ENCODE measurements at places on chromosomes 2 and 18.

- no peak for DNase-seq
Measured at GRCh38 chr2:40592218-40592617, 140.3 kb upstream of the SLC8A1 start.

DNA sequence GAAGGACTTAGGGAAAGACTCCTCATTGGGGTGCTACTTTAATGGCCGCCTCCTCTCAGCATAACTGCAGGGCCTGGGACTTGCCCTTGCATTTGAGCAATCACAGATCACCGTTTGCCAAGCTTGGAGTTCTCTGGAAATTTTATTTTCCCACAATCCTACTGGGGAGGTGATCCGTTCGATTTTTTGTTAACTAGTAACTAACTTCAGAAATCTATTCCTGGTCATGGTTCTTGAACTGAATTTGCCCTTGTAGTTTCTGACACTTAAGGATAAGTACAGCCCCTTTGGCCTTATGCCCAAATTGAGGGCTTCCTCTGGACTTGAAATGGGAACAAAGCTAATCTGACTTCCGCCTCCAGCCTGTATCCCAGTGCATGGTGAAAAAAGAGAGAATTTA lies 60.5 kb upstream of the ST3GAL5 start:
- DNase-seq: no peak

DNA sequence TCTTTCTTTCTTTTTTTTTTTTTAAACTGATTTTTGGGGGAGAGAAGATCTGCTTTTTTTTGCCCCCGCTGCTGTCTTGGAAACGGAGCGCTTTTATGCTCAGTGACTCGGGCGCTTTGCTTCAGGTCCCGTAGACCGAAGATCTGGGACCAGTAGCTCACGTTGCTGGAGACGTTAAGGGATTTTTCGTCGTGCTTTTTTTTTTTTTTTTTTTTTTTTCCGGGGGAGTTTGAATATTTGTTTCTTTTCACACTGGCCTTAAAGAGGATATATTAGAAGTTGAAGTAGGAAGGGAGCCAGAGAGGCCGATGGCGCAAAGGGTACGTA lies 587 bp downstream of the MEIS1 start:
- no peak for DNase-seq

DNA sequence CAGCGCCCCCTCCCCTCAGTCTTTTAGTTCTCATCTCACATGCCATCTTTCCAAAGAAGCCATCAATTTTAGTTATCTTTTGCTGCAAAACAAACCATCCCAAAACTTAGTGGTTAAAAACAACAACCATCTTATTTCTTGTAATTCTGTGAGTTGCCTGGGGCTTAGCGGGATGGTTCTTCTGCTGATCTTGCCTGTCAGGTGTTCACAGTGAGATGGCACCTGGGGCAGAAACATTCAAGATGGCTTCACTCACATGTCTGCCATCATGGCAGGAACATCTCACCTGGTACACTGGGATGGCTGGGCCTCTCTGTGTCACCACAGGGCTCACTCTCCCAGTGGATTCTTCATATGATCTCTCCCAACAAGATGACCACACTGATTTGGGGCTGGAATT lies 144.5 kb upstream of the MSH6 start:
- no peak for DNase-seq

DNA sequence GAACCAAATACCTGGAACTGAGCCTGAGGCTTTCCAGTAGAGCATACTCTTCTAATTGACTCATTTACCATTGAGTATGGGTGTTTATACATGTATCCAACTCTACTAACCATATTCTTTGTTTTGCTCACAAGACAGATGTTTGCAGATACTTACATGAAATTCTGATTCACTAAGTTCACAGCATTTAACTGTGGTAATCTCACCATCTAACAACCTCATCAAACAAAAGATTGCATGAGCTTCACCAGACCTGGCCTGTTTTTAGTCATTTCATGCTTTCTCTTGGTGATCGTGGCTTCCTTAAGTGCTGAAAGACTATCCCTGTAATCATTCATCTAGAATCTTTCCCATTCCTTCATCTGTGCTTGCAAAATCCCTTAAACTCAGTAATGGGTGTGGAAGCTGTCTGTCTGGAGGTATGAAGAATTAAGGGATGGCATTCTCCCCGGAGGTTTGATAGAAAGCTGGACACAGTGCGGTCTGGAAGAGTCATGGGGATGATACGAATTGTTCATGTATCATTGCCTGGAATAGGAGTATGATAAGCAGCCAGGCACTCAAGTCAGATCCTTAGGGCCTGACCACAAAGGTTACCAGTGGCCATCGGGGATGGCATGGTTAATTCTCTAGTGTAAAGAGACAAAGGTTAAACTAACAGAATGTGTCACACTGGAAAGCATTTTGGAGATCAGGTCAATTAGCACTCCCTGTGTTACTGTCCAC lies 42.0 kb upstream of the IL1R1 start:
- no peak for DNase-seq

GRCh38 chr2:128525653-128526052 lies 207.0 kb upstream of the HS6ST1 start:
- no peak for DNase-seq

- no peak for DNase-seq
Measured at GRCh38 chr2:95391641-95392310, 10.7 kb upstream of the FAHD2A start.

DNA sequence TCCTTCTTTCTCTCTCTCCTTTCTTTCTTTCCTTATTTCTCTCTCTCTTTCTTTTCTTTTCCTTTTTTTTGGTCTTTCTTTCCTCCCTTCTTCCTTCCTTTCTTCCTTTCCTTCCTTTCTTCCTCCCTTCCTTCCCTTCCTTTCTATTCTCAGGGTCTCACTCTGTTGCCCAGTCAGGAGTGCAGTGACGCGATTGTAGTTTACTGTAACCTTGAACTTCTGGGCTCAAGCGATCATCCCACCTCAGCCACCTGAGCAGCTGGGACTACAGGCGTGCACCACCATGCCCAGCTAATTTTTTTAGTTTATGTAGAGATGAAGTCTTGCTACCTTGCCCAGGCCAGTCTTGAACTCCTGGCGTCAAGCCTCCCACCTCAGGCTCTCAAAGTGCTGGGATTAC lies 83.8 kb upstream of the PPM1B start:
- DNase-seq: no peak

DNA sequence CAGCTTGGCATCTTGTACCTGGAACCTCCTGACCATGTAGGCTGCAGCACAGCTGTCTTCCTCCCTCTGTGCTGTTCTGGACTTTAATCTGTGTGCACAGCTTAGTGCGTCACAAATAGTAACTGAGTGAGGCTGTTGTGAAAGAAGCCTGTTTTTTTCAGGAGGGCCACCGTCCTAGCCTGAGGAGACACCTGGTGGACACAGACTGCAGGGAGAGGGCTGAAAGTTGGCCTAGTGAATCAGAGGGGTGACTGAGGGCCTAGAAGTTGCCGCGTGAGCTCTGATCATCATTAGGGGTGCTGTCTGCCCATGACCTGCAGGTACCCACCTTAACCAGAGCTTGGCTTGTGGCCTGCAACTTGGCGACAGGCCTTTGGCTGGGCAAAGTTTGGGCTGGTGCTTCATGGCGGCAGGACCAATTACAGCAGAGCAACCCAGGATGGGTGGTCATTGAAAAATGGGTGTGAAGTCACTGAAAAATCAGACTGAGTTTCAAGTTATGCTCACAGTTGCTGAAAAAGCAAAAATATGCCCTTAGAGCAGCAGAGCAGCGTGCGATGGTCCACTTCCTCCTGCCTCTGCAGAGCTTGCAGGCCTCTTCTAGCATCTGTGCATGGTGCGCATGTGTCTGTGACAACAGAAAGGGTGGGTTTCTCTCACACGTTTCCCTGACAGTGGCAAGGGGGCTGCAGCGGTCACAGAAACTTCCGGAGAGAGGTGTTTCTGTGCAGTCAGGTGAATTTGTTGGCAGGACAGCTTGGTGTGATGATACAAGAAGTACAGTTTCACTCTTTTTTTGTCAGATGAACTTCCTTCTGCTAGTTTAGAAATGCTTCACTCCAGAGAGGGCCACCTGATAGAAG lies 9.6 kb downstream of the GDF7 start:
- no peak for DNase-seq

- DNase-seq: no peak
Measured at GRCh38 chr2:38013158-38013752, 62.7 kb downstream of the CYP1B1 start.

DNA sequence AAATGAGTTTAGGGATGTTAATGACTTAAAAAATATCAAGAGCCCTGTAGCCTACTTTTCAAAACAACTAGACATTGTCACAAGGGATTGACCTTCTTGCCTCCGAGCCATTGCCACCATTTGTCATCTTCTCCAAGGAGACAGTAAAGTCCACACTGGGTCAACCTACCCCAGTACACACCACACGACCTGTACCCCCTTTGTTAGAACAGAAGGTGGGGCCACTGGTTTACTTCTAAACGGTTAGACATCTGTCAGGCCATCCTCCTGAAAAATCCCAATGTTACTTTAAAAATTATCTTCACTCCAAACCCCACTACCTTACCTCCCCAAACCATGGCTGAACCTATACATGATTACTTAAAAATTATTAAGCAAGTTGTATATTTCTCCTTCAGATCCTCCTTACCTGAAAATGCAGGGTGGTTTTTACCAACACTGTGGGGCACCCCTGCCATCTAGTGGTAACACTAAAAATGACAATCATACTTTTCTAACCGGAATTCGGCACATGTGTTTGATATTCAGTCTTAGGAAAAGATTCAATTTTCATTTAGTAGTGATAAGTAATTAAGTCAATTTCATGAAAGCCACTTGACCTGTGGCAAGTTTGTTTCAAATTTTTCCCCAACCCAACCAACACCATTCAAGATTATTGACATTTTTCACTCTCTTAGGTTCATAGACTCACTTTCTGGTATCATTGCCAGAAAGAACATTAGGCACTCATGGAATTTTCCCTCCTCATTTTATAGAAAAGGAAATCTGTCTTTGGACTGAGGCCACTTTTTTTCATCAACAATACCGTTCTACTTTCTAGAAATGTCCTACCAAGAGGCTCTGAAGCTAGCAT lies 265.3 kb upstream of the PKDCC start:
- no peak for DNase-seq

DNA sequence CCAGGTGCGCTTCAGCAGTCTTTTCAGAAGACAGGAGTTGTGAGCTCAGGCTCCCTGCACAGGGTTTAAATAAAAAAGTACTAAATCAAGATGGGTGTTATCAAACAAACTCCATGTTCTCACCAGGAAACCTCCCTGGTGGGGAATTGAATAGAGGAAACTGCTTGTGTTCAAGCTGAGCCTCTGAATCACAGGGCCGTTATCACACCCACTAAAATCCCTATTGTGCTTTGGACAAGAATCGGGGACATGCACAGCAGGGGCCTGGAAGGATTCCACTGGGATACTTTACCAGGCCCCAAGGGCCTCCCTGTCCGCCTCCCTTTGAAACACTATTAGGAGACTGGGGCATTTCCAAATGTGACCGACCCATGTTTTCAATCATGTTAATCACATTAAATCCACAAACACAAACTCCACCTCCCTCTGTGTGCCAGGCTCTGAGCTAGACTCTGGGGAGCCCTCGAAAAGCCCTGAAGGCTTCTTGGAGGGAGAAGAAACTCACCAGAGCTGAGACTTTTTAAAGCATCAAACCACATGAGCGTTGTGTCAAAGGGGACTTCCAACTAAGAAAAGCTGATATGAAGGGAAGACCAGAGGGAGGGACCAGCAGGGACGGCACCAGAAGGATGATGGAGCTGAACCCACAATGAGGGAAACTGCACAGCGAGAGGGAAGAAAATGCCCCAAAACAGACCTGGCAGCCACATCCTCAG lies 458.7 kb upstream of the ID2 start:
- DNase-seq: no peak

GRCh38 chr18:55079067-55079466 lies 119.8 kb upstream of the CCDC68 start:
- DNase-seq: no peak

DNA sequence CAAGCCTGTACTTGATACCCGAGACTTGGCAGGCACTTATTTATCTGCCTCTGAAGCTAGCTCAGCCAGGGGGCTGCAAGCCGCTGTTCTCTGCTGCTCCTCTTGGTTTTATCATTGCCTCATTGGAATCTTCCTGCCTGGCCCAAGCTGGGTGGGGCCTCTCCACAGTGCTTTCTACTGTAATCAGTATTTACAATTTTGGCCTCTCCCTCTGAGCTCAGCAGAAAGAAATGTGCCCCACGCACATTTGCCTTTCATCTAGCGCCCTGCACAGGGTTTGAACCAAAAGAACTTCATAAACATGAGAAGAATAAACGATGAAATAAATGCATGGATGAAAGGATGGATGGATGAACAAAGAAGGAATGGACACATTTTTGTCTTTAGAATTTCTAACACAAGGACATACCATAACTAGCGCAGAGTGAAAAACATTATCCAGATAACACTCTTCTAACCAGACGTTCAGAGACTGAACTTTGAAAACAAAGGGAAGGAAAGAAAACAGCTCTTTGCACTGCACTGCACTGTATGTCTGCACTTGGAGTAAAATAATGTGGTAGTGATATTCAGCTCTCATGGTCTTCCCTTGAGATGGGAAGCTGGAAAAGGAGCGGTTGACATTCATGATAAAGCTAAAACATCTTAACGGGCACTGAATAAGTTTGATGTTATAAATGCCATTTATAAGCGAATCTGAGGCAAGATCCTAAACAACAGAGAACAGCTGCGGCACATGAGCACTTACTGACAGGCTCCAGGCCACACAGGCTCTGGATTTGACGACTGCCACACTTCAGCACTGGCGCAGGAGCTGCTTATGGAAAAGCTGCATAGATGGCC lies 86.8 kb upstream of the SP3 start:
- DNase-seq: no peak

DNA sequence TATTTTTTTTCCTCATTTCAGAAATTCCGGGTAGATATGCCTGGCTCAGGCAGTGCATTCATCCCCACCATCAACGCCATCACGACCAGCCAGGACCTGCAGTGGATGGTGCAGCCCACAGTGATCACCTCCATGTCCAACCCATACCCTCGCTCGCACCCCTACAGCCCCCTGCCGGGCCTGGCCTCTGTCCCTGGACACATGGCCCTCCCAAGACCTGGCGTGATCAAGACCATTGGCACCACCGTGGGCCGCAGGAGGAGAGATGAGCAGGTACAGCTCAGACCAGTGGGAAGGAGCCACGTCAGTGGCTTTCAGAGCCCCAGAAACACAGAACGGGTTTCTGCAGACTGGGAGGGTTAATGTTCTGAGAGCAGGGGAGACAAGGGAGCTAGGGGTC lies 11.4 kb downstream of the FOSL2 start:
- DNase-seq: no peak

- DNase-seq: no peak
Measured at GRCh38 chr18:59839246-59839645, 60.5 kb upstream of the PMAIP1 start.

DNA sequence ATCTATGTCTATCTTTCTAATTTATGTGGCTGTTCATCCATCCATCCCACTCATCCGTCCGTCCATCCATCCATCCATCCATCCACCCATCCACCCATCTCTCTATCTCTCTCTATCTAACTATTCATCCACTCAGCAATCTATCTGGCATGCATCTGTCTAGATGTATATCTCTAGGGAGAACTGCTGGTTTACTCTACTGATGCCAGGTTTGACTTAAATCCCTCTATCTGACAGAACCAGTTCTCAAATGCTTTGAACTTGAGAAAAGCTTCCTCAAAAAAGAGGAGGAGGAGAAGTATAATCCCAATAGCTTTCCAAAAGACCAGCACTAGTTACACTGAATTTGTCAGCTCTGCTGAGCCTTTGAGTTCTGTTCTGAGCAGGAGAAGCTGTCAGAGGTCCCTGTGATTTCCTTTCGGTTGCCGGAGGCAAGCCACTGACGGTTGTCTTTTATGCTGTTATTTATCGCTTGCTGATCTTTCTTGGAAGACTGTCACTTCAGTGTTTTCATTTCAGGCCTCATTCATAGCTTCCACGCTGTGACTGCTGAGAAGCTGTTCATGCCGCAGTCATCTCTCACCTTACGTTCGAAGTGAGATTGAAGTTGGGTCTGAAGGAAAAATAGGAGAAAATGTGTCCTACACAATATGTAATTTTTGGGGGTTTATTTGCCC lies 129.4 kb upstream of the UXS1 start:
- no peak for DNase-seq
